ENCODE measurements at places on chromosomes 4 and X.

DNA sequence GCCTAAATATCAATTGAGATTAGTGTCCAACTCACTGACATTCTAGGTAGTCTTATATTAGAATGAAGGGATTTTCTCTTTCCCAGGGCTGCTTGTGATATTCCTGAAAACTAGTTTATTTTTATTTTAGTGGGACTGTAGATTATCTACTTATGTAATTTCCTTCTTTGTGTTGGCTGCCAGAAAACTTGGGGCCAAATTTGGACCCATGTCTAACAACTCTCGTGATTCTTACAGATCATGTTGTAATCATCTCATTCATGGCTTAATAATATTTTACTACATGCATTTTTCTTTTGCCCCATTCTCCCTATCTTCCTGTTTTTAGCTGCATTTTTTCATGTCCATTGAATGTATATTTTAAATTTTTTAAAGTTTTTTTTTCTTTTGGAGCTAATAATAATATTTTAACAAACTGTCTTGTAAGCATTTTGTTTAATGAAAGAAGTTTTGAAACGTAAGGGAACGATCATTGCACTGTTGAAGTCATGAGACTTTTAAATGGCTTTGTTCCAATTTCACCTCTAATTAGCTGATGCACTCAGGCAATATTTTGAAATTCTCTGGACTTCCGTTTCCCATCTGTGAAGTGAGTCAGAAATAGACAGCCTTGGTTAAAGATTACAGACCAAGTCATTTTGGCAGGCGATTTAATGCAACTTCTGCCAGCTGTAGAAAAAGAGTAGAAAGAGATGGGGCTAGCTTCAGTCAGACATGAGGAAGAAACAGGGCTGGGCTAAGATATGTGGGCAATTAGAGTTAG, 14.3 kb upstream of the TDO2 start:
- no peak for DNase-seq

- DNase-seq, result no peak
Observed at GRCh38 chr4:53508446-53508845, 82.8 kb downstream of the LNX1 start.

GRCh38 chrX:94057385-94057784, 383.4 kb downstream of the FAM133A start:
- DNase-seq, result no peak

DNA sequence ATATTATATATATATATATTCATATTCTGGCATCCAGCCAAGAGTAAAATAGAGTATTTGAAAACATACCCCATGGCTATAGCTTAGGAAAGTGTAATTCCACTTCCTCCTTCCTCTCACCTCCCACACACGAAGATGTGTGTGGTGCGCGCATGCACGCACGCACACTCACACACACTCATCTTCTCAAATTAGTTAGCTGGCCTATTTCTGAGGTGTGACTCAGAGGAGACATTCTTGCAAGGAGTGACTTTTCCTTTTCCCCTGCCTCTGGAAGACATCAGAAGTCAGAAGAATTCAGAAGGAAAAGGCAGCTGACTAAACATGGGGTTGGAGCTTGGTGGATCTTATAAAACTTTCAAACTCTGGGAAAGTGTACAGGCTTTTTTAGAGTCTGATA, 8.8 kb downstream of the ENPEP start:
- no peak for DNase-seq

All from vagina (tissue), 2 donors.